SK-MEL-5 (cell line): ENCODE measurements at places on chromosomes 1 and 21.

- no peak for DNase-seq
Observed at GRCh38 chr1:27741121-27741520, 15.4 kb downstream of the FAM76A start.

GRCh38 chr1:153985341-153985912 lies 712 bp downstream of the RAB13 start:
- no peak for DNase-seq

- DNase-seq: no peak
Observed at GRCh38 chr1:65478379-65479026, 58.0 kb downstream of the LEPR start.

- DNase-seq: no peak
Observed at GRCh38 chr1:23824711-23825075, 536 bp downstream of the HMGCL start.

DNA sequence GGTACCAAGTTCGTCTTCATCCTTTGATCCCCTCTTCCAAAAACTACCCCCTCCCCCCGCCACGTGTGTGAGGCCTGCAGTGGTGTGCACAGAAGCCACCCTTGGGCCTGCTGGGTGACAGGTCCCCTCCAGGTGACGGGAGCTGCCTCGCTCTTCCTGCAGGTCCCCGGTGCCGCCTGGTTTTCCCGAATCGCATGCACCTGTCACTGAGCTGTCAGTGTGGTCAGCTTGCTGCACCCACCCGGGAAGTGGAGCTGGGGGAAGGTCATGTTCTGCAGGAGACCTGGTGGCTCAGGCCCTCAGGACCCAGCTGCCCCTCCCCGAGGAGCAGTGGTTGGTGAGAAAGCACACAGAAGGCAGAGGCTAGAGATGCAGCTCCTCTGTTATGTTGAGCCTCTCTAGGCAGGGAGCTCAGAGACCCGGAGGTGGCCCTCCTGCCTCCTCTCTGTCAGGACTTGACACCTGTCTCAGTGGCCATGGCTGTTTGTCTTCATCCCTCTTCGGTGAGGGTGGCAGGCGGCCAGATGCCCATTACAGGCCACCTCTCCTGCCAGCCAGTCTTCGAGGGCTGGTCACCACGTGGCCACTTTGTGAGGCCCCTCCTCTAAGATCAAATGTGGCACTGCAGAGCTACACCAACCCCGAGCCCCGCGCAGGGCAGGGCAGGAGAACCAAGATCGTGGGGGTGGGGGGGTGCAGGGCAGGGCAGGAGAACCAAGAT lies 60.9 kb downstream of the SKI start:
- no peak for DNase-seq
